Stimulated activated CD8-positive, alpha-beta memory T cell treated with anti-CD3 and anti-CD28 coated beads, Interleukin-15, amount 100 ng/mL, for 4 hours (primary cell): ENCODE measurements at places on chromosomes 13 and 19.

- no peak for DNase-seq
These were observed 60.1 kb downstream of the HSPH1 start for GRCh38 chr13:31101472-31102170.

DNA sequence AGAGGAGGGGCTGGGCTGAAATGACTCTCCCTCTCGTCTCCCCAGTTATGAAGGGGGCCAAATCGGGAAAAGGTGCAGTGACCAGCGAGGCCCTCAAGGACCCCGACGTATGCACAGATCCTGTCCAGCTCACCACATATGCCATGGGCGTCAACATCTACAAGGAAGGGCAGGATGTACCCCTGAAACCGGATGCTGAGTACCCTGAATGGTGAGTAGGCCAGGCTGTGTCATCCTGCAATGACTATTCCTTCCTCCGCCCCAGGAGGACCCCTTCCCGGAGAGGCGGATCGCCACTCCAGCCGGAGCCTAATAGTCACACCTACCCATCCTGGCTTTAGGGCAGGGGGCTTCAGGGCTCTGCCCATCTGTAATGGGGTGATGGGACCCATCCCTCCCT, 2.6 kb downstream of the MRPL54 start:
- DNase-seq, result no peak

GRCh38 chr13:45718063-45718462, 15.9 kb downstream of the CBY2 start:
- DNase-seq, result no peak

GRCh38 chr13:51644654-51645053, 60.4 kb downstream of the WDFY2 start:
- no peak for DNase-seq

DNA sequence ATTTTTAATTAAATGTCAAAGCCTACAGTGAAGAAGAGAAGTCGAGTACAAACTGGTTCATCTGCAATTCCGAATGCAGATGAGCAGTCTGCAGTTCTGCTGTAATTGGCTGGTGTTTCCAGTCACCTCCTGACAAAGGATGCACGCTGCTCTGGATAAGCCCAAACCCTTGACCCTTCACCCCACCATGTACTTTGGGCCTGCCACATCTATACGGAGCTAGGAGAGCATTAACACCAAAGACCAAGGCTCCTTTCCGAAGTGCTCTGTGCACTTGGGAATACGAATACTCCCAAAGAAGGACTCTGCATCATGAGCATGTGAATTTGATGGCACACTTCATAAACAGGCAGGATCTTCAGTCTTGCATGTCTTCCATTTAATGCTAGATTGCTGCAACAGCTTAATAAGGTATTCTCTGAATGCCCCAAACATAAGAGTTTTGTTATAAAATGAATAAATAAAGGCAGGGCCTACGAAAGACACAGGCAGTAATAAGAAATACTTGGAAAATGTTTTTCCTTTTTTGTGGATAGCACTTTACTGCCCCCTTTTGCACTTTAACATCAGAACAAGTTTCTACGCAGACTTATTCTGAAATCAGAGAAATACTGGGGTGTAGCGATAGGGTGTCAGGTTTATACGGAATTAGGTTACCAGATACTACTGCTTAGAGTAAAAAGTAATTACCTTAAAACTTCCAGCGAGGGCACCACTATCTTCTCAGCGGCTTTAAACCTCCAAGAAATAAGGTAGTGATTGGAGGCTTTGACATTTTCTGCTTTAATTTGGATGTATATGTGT, 15.0 kb downstream of the EFNB2 start:
- DNase-seq, result no peak

DNA sequence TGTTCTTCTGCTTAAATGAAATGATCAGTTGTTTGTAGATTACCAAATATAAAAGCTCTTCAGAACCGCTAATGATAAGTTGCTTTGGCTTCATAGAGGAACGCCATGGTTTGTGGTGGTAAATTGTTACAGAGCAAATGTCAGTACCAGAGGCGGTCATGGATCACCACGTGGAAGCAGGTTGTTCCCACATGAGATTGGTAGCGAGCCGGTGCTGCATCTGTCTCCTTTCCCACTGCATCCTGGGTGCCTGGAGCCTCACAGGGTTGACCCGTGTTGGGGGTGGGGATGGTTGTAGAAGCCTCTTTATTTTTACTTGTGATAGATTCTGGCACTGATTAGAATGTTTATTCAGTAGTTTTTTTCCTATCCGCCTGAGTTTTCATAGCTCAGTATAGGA, 14.7 kb downstream of the GARRE1 start:
- DNase-seq, result no peak

DNA sequence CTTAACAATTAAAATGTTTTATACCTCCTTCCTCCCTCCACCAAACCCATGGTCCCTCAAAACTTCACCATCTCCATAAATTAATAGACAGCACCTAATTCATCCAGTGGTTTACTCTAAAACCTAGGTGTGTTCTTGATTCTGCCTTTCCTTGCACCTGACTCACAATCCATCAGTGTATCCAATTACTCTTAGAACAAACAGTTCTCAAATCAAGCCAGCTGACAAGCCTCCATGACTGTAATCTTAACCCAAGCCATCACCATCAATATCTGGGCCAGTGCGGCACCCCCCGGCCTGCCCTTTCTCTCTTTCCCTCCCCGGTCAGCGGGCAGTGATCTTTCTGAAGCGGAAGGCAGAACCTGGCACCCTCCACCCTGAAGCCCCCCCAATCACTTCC, 75.6 kb downstream of the TNFRSF19 start:
- DNase-seq, result no peak
